ENCODE measurements at places on chromosomes 12 and 14. TPM values are rescaled to one million over a fixed set of nuclear protein-coding genes. Genes with fewer than 3 reads are reported as not detected.

The SYT1 gene
- total RNA-seq = 0.09 TPM

The XPOT gene
- 94.2 TPM for total RNA-seq

The TAS2R10 gene
- total RNA-seq = 1.2 TPM

The LLPH gene
- 21.2 TPM for total RNA-seq

The ADAMTS20 gene
- not detected for total RNA-seq

The SLC16A7 gene
- total RNA-seq = 54.6 TPM

The DNAI7 gene
- total RNA-seq = 0.30 TPM

The TMTC2 gene
- total RNA-seq = 4.2 TPM

The NAV3 gene
- 0.26 TPM for total RNA-seq

The PTPRB gene
- 0.25 TPM for total RNA-seq

The DEPDC4 gene
- total RNA-seq = 0.93 TPM

DNA sequence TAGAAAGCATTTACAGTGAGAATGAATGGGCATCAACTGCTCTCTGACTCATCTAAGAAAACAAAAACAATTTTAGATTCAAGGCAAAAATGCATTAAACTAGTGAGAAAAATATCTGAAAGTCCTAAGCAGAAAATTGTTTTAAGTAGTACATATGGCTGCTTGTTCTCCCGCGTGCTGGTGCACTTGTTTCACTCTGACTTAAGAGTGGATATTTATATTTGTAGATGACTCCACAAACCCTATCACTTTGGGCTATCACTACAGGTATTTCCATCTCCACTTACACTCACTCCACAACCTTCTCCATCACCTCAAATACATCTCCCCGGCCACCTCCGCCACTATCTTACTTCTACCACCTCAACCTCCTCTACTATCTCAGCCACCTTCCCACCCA, 253.9 kb upstream of the EGLN3 start:
- no peak overlapping the region for H3K27ac ChIP-seq
- H3K4me3 ChIP-seq = no peak overlapping the region
- H3K36me3 ChIP-seq = no peaks in the 10 kb centered on the region
- no peaks in the 10 kb centered on the region for H3K4me1 ChIP-seq

DNA sequence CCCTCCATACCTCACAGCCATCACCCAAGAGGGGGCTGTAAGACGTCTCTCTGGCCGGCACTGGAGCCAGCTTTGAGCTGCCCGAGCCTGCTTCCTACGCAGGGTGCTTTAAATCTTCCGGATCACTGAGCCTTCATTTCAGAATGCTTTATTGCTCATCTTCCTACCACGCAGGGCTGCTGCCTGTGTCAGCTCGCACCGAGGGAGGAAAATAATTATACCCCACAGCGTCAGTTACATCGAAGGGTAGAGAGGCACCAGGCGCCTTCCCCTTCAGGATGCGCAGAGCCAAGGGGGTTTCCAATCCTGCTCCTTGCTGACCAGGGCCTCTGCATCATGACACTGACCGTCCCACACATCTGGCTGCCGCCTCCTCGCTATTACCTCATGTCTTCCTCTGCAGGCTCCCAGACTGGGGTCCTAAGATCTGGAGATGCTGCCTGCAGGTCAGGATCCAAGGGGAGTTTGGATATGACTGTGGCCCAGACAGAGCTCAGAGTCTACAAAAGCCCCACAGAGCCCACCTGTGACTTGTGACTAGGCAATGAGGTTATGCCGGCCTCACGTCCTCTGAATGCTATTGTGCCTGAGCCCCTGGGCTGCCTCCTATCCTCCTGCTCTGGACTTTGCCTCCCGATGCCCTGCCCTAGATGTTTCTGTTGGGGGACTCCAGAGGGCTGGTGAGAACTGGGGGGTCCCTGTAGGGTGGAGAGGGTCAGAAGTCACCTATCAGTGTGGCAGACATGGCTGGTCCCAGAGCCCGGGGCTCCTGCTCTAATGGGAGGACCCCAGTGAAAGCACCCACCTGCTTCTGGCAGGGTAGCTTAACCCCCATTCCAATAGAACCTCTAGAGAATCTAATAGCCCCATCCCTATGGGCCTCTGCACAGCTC, 220.3 kb upstream of the RTL1 start:
- H3K4me1 ChIP-seq = no peaks in the 10 kb centered on the region
- no peaks in the 10 kb centered on the region for H3K36me3 ChIP-seq
- no peak overlapping the region for H3K4me3 ChIP-seq
- DNase-seq = no peak
- H3K27ac ChIP-seq = no peak overlapping the region

GRCh38 chr12:108234158-108234557, 105.0 kb downstream of the CMKLR1 start:
- no peak overlapping the region for H3K4me3 ChIP-seq
- H3K27ac ChIP-seq = no peak overlapping the region
- no peaks in the 10 kb centered on the region for H3K36me3 ChIP-seq
- DNase-seq = no peak

- no peaks in the 10 kb centered on the region for H3K36me3 ChIP-seq
- no peak overlapping the region for H3K4me3 ChIP-seq
- H3K4me1 ChIP-seq = no peaks in the 10 kb centered on the region
- H3K27me3 ChIP-seq = no peaks in the 10 kb centered on the region
Observed at GRCh38 chr12:75913502-75914351, 117.8 kb downstream of the PHLDA1 start.

DNA sequence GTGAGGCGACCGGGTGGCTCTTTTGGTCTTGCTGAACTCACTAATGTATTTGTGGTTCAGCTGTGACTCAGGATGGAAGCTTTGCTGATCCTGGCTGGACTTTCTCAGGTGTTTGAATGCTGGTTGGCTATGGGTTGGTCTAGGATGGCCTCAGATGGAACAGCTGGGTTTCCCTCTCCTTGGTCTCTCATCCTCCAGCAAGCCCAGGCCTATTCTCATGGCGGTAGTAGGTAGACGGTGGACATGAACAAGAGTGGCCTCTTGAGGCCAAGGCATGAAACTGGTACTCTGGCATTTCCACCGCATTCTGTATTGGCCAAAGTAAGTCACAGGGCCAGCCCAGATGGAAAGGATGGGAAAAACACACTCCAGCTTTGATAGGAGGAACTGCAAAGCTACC, 11.8 kb upstream of the POLR3B start:
- no peak overlapping the region for H3K27ac ChIP-seq
- H3K4me3 ChIP-seq = no peak overlapping the region
- H3K36me3 ChIP-seq = peaks cover 4% of the 10 kb centered on the region
- no peak for DNase-seq
- H3K27me3 ChIP-seq = no peaks in the 10 kb centered on the region

DNA sequence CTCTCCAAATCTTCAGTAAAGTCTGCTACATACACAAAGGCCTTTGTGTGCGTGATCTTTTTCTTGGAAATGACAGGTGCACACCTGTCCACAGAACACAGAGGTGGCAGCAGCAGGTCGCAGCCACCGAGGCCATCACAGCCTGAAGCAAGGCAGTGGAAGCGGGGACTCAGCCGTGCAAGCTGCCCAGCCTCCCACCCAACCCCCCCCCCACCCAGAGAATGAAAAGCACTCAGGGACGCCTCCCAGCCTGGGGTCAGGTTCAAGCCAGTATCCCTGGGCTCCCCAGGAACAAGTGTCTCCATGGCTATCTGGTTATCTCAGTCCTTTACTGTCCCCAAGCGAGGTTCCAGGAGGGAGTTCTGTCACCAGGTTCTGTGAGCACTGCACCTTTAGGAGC, 31.2 kb upstream of the TSPAN9 start:
- no peak for DNase-seq
- peaks cover 56% of the 10 kb centered on the region for H3K27me3 ChIP-seq
- no peaks in the 10 kb centered on the region for H3K36me3 ChIP-seq
- no peak overlapping the region for H3K27ac ChIP-seq

DNA sequence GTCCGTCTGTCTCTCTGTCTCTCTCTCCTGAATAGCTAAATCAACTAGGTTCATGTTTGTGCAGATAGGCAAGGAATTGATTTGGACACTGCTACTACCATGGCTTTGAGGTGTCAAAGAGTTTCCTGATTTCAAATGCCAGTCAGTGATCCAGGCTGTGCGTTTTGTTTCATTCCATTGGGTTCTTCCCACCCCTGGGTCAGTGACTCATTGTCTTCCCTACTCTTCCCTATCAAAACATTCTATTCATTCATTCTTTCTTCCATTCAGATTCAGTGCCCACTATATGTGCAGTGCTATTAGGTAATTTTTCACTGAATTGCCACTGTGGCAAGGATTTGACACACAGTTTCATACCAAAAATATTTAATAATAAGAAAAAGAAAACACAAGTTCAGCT, 50.4 kb downstream of the RPH3A start:
- H3K4me1 ChIP-seq = no peaks in the 10 kb centered on the region
- H3K27me3 ChIP-seq = no peaks in the 10 kb centered on the region
- no peak overlapping the region for H3K27ac ChIP-seq
- H3K4me3 ChIP-seq = no peak overlapping the region

DNA sequence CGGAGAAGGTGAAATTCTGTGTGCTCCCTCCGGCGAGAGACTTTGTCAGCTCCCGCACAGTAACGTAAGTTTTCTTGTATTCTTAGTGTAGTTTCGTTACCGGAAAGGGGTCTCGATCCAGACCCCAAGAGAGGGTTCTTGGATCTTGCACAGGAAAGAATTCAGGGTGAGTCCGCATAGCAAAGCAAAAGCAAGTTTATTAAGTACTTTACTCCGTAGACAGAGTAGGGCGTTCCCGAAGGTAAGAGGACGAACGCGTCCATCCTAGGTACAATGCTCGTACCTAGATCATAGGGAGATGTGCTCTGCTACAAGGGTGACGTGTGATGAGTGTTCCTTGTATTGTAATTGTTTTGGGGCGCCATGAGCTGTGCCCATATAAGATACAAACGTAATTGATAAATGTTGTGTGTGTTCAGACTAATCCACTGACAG, 293 bp downstream of the IFI27L1 start:
- H3K36me3 ChIP-seq = no peaks in the 10 kb centered on the region
- peak overlapping the region; percentile 94 for H3K27ac ChIP-seq
- no peak for DNase-seq
- peaks cover 28% of the 10 kb centered on the region for H3K4me1 ChIP-seq
- H3K4me3 ChIP-seq = peak overlapping the region; percentile 96

- DNase-seq = no peak
- H3K27ac ChIP-seq = no peak overlapping the region
- H3K4me3 ChIP-seq = no peak overlapping the region
- no peaks in the 10 kb centered on the region for H3K4me1 ChIP-seq
- H3K36me3 ChIP-seq = no peaks in the 10 kb centered on the region
Observed at GRCh38 chr12:3607039-3607720, 116.2 kb downstream of the PRMT8 start.

GRCh38 chr12:93597608-93598007, 25.1 kb downstream of the SOCS2 start:
- H3K36me3 ChIP-seq = no peaks in the 10 kb centered on the region
- no peaks in the 10 kb centered on the region for H3K27me3 ChIP-seq
- no peak overlapping the region for H3K4me3 ChIP-seq
- no peak overlapping the region for H3K27ac ChIP-seq
- no peak for DNase-seq

DNA sequence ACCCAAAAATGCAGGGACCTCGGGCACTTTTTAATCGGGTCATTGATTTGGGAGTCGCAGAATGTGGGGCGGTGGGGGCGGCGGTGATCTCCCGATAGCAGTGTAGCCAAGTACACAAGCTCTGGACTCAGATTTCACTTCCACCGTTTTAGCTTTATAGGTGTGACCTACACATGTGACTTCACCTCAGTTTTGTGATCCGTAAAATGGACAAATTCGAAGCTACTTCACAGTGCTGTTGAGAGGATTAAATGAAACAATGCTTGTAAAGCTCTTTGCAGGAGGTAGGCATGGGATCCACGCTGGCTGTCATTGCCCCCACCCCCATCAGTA, 478 bp downstream of the RITA1 start:
- H3K27ac ChIP-seq = no peak overlapping the region
- peaks cover 10% of the 10 kb centered on the region for H3K36me3 ChIP-seq
- peak overlapping the region; percentile 80 for H3K4me3 ChIP-seq
- no peak for DNase-seq
- peaks cover 43% of the 10 kb centered on the region for H3K4me1 ChIP-seq
- H3K27me3 ChIP-seq = no peaks in the 10 kb centered on the region

DNA sequence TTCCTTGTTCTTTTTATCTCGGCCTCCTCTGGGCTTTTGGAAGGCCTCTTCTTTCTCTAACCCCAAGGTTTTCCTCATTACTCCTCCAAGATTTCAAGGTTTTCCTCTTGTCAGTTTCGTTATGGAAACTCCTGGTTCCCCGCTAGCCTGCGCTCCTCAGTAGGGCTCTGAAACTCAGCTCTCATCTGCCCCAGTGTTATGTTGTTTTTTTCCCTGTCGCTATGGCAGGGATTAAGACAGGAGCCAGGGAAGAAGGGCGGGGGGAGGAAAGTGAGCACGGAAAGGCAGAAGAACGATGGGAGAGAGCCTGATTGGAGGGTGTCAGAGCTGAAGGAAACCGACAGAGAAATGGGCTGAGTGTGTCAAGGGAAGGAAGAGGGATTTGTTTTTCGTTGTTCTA, 26.5 kb upstream of the JDP2 start:
- H3K36me3 ChIP-seq = no peaks in the 10 kb centered on the region
- no peaks in the 10 kb centered on the region for H3K27me3 ChIP-seq
- DNase-seq = no peak
- H3K27ac ChIP-seq = no peak overlapping the region
- H3K4me3 ChIP-seq = no peak overlapping the region

- H3K27ac ChIP-seq = no peak overlapping the region
- H3K4me1 ChIP-seq = no peaks in the 10 kb centered on the region
- H3K36me3 ChIP-seq = no peaks in the 10 kb centered on the region
Observed at GRCh38 chr14:85409481-85410210, 120.3 kb upstream of the FLRT2 start.

GRCh38 chr12:66669541-66669940, 9.3 kb downstream of the GRIP1 start:
- no peaks in the 10 kb centered on the region for H3K36me3 ChIP-seq
- no peak overlapping the region for H3K4me3 ChIP-seq
- H3K27ac ChIP-seq = no peak overlapping the region
- no peaks in the 10 kb centered on the region for H3K27me3 ChIP-seq
- no peak for DNase-seq

- peak; percentile 81 for DNase-seq
- peaks cover 6% of the 10 kb centered on the region for H3K36me3 ChIP-seq
- no peak overlapping the region for H3K4me3 ChIP-seq
- peaks cover 69% of the 10 kb centered on the region for H3K4me1 ChIP-seq
- H3K27me3 ChIP-seq = no peaks in the 10 kb centered on the region
Observed at GRCh38 chr12:111444925-111445725, 39.4 kb downstream of the SH2B3 start.

- H3K27ac ChIP-seq = no peak overlapping the region
- no peaks in the 10 kb centered on the region for H3K4me1 ChIP-seq
- peaks cover 4% of the 10 kb centered on the region for H3K36me3 ChIP-seq
- H3K4me3 ChIP-seq = no peak overlapping the region
- DNase-seq = no peak
Observed at GRCh38 chr14:76086636-76087035, 65.1 kb upstream of the GPATCH2L start.

DNA sequence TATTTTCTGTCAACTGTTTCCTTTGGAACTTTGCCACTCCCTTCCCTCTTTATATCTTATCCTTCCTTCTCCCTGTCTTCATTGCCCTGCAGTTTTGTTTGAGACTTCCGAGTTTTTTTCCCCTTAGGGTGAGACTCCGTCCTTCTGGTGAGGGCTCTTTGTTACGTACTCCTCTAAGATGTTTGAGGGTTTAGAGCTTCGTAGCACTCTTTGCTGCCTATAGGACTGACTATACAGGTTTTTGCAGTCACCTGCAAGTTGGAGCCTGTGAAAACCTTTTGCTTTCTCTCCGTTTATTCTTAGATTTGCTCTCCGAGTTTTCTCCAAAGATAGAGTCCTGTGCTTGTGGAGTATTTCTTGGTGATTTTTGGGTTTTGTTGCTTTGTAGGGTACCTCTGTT, 41.7 kb upstream of the MYRFL start:
- no peak overlapping the region for H3K4me3 ChIP-seq
- no peaks in the 10 kb centered on the region for H3K27me3 ChIP-seq
- no peak for DNase-seq
- no peak overlapping the region for H3K27ac ChIP-seq
- no peaks in the 10 kb centered on the region for H3K36me3 ChIP-seq
